ENCODE measurements at places on chromosomes 5 and 9. TPM values are rescaled to one million over a fixed set of nuclear protein-coding genes. Genes with fewer than 3 reads are reported as not detected.

- H3K27ac ChIP-seq = no peak overlapping the region
- H3K36me3 ChIP-seq = no peaks in the 10 kb centered on the region
- H3K27me3 ChIP-seq = no peaks in the 10 kb centered on the region
- peaks cover 25% of the 10 kb centered on the region for H3K4me1 ChIP-seq
- H3K4me3 ChIP-seq = no peak overlapping the region
Measured at GRCh38 chr9:89505911-89506310, 8.0 kb upstream of the SEMA4D start.

Gene COL15A1
- 0.11 TPM for polyA plus RNA-seq

Gene GRAMD2B
- 1.2 TPM for polyA plus RNA-seq

GRCh38 chr9:5468850-5469249, 18.5 kb downstream of the CD274 start:
- H3K27me3 ChIP-seq = no peaks in the 10 kb centered on the region
- no peaks in the 10 kb centered on the region for H3K36me3 ChIP-seq
- H3K27ac ChIP-seq = no peak overlapping the region
- DNase-seq = no peak

- H3K4me1 ChIP-seq = no peaks in the 10 kb centered on the region
- H3K4me3 ChIP-seq = no peak overlapping the region
- H3K27me3 ChIP-seq = no peaks in the 10 kb centered on the region
- H3K27ac ChIP-seq = no peak overlapping the region
- no peaks in the 10 kb centered on the region for H3K36me3 ChIP-seq
- DNase-seq = no peak
Measured at GRCh38 chr9:134828892-134829291, 51.7 kb upstream of the FCN2 start.

Gene MEIKIN
- polyA plus RNA-seq = 1.6 TPM

GRCh38 chr5:160398806-160399205, 1.0 kb downstream of the FAM200C start:
- peaks cover 27% of the 10 kb centered on the region for H3K36me3 ChIP-seq
- no peak overlapping the region for H3K4me3 ChIP-seq
- H3K4me1 ChIP-seq = peaks cover 10% of the 10 kb centered on the region
- H3K27me3 ChIP-seq = no peaks in the 10 kb centered on the region

DNA sequence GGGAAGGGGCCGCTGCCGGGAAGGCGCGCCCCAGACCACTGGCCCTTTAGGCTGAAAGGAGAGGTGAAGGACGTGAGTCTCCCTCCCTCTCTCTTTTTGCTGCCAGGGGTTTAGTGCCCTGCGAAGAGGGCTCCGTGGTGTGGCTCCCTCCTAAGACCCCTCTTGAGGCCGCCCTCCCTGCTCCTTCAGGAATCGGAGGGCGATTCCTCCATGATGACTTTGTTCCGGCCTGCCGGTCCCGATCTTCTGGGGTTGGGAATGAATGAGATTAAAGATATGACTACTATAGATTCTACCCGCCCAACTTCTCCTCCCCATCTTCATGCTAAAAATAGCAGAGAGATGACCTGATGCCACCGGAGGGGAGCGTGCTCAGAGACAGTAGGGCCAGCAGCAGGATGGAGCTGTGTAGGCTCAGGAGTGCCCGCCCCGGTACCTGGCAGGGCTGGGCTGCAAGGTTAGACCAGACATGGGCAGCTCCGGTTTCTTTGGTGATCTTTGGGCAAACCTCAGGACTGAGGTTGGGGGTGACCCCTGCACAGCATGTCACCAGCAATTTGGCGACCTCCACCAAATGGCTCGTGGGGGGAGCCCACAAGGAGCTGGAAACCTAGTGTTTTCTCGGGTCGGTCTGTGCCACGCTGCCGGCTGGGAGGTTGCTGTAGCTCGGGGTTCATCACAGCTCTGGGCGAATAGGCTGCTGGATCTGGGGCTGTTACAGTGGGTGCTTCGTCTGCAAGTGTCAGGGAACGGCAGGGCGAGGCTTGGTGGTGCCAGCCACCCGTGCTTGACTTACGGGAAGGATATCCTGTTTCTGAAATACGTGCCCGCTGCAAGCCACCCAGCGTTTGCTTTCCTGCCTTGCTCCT, 1.7 kb downstream of the OLFM1 start:
- no peak overlapping the region for H3K27ac ChIP-seq
- DNase-seq = no peak
- H3K27me3 ChIP-seq = peaks cover 60% of the 10 kb centered on the region
- peaks cover 13% of the 10 kb centered on the region for H3K4me1 ChIP-seq

DNA sequence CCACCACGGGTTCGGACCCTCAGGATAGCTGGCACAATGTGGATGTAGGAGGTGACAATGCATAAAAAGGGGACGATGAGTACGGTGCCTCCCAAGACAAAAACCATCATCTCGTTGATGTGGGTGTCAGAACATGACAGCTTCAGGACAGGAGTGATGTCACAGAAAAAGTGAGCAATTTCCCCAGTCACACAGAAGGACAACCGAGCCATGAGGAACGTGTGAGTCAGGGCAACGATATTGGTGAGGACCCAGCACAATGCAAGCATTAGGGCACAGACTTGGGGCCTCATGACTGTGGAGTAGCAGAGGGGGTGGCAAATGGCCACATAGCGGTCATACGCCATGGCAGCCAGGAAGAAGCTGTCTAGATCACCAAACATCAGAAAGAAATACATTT, 491 bp downstream of the OR1N1 start:
- DNase-seq = no peak
- H3K36me3 ChIP-seq = no peaks in the 10 kb centered on the region
- H3K27me3 ChIP-seq = no peaks in the 10 kb centered on the region
- H3K4me1 ChIP-seq = no peaks in the 10 kb centered on the region
- H3K4me3 ChIP-seq = no peak overlapping the region

DNA sequence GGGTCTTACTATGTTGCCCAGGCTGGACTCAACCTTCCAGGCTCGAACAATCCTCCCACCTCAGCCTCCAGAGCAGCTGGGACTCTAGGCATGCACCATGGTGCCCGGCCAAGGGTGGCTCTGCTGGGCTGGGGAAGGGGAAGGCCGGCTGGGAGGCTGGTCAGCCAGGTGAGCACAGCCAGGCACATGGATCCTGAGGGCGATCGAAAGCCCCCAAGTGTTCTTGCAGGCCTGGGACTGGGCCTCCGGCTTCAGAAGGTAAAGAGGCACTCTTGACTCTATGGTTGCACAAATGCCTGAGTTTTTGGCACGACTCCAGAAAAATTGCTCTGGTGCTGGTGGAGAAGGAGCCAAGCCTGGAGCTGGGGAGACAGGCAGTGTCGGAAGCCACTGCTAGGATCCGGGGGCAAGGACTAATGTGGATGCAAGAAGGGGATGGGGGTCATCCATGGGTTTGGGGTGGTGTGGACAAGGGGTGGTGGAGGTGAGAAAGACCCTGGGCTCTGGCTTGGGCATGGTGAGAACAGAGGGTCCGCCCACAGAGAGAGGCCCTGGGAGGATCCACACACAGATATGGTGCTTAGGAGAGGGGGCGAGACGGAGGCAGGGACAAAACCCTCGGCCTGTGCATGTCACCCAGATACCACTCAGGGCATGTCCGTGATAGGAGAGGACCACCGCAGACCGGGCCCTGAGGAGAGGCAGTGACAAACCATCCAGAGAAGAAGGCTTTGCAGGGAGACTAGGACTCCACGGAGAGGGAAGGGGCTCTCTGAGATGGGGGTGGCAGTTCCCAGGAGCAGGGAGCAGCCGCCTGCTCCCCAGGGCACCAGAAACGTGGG, 51.1 kb upstream of the COL5A1 start:
- H3K36me3 ChIP-seq = no peaks in the 10 kb centered on the region
- no peak for DNase-seq
- H3K4me1 ChIP-seq = no peaks in the 10 kb centered on the region
- H3K27ac ChIP-seq = no peak overlapping the region
- no peak overlapping the region for H3K4me3 ChIP-seq
- peaks cover 2% of the 10 kb centered on the region for H3K27me3 ChIP-seq

Gene CDH12
- polyA plus RNA-seq = not detected
